Pancreas (tissue), 10 donors: ENCODE measurements at places on chromosomes 4 and X. TPM values are rescaled to one million over a fixed set of nuclear protein-coding genes. Genes with fewer than 3 reads are reported as not detected.

GRCh38 chrX:72023071-72023470, 108.6 kb downstream of the RTL5 start:
- H3K4me1 ChIP-seq, result no peaks in the 10 kb centered on the region
- no peaks in the 10 kb centered on the region for H3K36me3 ChIP-seq
- H3K27me3 ChIP-seq, result no peaks in the 10 kb centered on the region
- H3K4me3 ChIP-seq, result no peak overlapping the region

DNA sequence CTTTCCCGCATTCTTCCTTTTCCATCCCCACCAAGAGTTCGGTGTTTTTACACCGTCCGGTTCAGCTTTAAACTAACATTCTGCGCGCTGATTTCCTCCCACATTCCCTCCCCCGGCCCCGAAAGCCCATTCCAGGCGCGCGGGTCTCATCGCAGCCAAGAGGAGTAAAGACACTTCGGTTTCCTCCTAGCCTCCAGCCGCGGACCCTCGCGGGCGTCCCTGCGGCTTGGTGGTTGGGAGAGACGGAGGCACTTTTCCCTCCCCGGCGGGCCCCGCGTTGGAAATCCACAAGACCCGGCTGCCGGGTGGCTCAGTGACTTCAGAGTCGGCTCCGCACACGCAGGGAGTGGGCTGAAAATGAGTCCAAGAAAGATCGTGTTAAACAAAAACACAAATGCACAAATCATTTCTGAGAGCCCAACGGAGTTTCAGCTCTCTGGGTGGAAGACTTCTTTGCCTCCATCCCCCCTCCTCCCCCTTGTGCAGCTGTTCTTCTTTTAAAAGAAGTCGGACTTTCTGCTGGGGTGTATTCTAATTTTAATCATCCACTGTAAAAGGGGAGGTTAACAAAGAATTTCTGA, 2.0 kb upstream of the ARX start:
- H3K27ac ChIP-seq, result no peak overlapping the region
- H3K27me3 ChIP-seq, result no peaks in the 10 kb centered on the region
- H3K36me3 ChIP-seq, result no peaks in the 10 kb centered on the region
- no peak for DNase-seq
- H3K4me1 ChIP-seq, result no peaks in the 10 kb centered on the region
- H3K4me3 ChIP-seq, result no peak overlapping the region

Gene UGT2B17
- total RNA-seq, result 0.32 TPM

- H3K36me3 ChIP-seq, result no peaks in the 10 kb centered on the region
- peak overlapping the region; percentile 30 for H3K4me3 ChIP-seq
- no peaks in the 10 kb centered on the region for H3K27me3 ChIP-seq
- H3K4me1 ChIP-seq, result no peaks in the 10 kb centered on the region
Observed at GRCh38 chr4:42151568-42152506, 618 bp downstream of the BEND4 start.

Gene XK
- 4.2 TPM for total RNA-seq

DNA sequence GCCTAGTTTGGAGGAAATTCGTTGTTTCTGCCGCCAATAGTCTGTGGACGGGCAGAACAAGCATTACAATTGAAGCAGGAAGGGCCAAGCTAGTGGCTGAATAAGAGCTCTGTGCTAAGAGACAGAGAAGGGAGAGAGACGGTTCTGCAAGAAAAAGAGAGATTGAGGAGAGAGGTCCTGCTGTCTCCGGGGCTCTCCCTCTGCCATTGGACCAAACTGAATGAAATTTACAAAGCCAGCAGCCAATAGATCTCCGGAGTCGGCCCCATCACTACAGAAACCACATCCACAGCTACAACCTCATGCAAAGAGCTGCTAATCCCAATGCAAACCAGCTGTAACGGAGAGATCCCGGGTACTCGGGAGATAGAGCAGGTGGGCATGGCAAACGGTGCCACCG, at the start of gene NLGN4X:
TSS of gene NLGN4X (minus strand) at position 148 of the 400 bp plus-strand sequence. CDS start 77,401 bp downstream, outside the sequence.
- H3K4me1 ChIP-seq, result no peaks in the 10 kb centered on the region
- no peak for DNase-seq
- no peaks in the 10 kb centered on the region for H3K36me3 ChIP-seq
- H3K27ac ChIP-seq, result no peak within 1 kb of the TSS
- no peak within 1 kb of the TSS for H3K4me3 ChIP-seq
- no peaks in the 10 kb centered on the region for H3K27me3 ChIP-seq

Gene C4orf50
- under 0.01 TPM for total RNA-seq
